K562 (cell line): ENCODE measurements at places on chromosomes 3 and 15.

DNA sequence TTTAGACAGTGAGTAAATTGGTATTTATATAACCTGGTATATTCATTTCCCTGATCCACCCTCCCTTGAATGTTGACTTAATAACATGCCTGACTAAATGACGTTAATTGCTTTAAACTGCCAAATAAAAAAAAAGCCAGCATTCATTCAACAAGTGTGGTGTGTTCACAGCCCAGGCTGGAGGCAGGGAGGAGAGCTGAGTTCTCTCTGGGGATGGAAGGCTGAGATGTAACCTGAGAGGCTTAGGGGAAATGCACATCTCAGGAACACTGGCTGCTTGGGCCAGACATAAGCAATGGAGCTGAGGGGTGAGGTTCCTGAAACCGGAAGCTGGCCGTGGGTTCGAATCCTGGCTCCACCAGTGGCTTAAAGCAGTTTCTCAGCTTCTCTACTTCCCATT, 17.3 kb downstream of the CACNA2D3 start:
- no peak for DNase-seq

GRCh38 chr3:192156382-192156781, 571.0 kb downstream of the FGF12 start:
- DNase-seq: no peak

GRCh38 chr3:159922861-159923312, 65.7 kb upstream of the IL12A start:
- no peak for DNase-seq

GRCh38 chr15:42796955-42797782, 60.2 kb upstream of the CDAN1 start:
- DNase-seq: no peak

DNA sequence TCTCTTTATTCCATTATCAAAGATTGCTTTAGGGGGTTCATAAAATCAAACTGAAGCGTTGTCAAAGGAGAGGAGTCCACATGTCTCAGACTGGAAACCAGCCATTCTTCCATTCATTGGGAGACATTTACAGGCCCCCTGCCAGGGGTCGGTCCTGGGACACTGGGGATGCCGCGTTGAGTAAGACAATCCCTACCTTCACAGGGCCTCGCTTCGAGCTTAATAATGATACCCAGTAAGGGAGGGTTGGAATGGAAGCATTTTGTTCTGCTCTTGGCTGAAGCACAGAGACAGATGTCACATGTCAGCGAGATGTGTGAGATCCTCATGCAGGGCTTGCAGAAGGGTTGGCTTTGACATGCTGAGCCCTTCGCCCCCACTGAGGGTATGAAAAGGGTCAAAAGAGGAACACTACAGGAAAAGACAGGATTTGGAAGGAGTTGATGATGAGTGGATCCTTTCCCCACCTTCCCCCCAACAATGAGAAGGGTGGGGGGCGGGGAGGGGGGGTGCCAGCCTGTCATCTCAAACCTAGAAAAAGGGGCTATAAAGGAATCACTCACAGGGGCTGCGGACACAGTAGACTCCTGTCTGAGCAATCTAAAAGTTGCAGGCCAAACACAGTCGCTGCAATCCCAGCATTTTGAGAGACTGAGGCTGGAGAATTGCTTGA, 25.6 kb upstream of the ARL8B start:
- DNase-seq: no peak

- DNase-seq: no peak
Measured at GRCh38 chr3:132978464-132978863, 59.7 kb upstream of the TMEM108 start.
